ENCODE measurements at places on chromosomes 4 and X.

DNA sequence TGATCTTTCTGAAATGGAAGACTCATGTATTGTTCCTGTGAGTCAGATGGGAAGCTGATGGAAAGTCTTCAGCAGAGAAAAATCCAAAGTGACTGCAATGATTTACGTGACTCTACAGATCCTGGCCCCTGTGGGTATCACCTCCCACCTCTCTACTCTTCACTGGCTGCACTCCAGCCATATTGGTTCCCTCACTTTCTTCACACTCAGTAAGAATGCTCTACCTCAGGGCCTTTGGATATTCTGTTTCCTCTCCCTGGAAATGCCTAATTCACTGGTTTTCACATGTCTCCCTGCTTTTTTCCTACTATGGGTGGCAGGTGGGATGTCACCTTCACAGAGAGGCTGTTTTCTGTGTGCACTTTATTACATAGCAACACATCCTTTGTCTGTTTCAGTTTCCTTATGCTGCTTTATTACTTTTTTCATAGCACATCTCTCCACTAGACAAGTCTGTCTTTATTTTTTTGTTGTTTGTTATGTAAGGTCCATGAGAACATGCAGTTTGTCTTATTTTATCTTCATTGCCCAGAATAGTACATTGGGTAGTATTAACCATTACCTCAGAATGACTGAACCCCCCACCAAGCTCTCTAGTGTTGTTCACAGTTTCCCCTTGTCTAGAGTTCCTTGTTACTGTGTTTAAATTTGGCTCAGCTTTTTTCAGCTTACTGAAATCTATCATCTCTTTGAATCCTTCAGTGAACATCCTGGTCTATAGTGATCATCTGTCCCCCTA lies 57.6 kb upstream of the CLNK start:
- no peak for DNase-seq

DNA sequence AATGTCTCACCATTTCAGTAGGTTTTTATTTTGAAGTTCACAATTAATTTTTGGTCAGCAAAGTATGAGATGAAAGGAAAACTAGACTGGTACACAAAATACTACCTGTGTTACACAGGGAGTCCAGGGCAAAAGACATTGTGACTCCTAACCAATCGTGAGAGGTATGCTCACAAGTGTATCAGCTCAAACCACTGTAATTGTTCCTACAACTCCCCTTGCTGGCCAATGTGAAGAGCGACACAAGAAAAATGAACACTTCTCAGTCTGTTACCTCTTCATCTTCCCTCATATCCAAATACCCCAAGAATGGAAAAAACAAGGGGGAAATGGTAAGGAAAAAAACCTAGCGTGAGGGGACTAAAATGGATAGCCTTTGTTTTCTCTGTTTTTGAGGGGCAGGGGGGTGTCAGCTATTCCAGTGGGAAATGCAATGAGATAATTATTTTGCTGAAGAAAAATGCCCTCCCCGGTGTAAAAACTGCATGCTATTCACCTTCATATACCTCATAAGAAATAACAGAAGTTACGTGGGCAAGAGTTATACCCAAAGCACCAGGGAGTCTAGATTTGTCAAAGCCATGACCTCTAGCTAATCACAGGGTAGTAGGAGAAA lies 30.6 kb upstream of the NSUN7 start:
- no peak for DNase-seq

GRCh38 chr4:3471886-3472285 lies 8.8 kb downstream of the DOK7 start:
- no peak for DNase-seq

GRCh38 chr4:19675172-19675811 lies 576.4 kb upstream of the SLIT2 start:
- DNase-seq: no peak

DNA sequence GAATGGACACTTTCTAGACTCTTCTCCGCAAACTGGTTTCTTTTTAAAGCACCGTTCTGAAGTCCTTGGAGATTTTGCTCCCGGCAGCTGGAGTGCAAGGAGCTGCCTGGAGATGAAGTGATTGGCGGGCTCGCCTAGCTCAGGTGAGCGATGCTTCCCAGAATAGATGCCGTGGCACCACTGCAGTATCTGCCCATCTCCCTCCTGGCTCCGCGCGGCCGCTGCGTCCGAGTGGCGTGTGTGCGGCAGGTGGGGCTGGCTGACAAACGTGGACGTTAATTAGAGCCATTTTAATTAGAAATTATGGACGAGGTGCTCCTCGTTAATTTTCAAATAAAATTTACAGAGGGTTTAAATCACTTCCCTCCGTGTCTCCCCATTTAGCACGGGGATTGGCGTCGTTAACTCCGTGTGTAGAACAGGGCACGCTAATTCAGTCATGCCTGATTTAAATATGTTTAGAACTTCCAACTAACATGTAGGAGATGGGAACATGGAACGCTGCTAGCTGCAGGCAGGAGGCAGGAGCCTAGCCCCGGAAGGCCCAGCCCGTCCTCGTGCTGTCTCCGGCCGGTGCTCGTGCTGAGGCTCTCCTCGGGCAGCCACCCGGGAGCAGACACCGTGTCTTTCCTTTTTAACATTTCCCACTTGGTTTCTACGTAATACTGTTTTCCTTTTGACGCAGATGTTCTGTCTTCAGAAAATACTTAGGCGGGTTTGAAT lies 11.6 kb downstream of the UVSSA start:
- no peak for DNase-seq

DNA sequence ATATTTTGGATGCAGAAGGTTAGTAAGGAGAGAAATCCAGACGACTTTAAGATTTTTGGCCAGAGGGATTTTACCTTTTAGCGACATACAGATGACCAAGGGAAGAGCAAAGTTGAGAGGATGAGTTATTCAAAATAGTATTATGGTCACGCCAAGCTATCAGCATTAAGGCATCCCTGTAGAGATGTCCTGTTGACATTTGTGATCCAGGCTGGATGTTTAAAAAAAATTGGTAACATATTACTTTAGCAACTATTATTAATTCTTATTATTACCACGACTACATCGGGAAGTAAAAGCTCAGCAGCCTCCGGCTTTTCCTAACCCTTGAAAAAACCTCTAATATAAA lies 562 bp upstream of the OSTC start:
- DNase-seq: no peak

DNA sequence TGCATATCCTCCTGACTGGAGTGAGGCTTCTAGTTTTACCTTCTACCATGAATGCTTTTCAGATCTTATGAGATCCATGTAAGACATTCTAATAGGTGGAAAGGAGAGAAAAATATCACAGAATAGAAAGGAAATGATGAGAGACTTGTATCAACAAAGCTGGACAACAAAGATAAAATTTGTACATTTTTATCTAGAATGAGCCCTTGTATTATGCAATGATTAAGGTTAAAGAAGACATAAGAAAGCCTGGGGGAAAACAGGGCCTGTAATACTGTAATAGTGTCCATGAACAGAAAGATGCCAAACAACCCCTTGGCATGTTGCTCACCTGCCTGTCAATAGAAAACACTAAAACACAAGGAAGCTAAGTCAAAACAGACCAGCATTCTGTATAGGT lies 44.2 kb upstream of the SCRG1 start:
- DNase-seq: no peak

DNA sequence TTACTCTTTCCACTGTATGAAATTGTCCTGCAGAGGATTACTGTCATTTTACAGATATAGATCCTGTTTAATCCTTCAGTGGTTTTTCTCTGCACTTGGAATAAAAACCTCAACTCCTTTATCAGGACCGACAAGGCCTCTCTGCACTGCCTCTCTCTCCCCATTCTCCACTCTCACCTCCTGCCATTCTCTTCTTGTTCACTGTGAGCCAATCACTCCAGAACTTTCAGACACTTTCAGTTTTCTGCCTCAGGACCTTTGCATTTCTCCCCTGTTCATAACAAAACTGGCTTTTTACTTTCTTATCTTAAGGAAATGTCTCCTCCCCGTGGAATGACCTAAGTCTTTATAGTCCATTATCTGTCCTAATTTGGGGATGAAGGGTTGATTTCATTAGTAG lies 137.3 kb downstream of the ELOVL6 start:
- DNase-seq: no peak

- no peak for DNase-seq
These were observed 316.3 kb downstream of the DCTD start for GRCh38 chr4:182600856-182601255.

DNA sequence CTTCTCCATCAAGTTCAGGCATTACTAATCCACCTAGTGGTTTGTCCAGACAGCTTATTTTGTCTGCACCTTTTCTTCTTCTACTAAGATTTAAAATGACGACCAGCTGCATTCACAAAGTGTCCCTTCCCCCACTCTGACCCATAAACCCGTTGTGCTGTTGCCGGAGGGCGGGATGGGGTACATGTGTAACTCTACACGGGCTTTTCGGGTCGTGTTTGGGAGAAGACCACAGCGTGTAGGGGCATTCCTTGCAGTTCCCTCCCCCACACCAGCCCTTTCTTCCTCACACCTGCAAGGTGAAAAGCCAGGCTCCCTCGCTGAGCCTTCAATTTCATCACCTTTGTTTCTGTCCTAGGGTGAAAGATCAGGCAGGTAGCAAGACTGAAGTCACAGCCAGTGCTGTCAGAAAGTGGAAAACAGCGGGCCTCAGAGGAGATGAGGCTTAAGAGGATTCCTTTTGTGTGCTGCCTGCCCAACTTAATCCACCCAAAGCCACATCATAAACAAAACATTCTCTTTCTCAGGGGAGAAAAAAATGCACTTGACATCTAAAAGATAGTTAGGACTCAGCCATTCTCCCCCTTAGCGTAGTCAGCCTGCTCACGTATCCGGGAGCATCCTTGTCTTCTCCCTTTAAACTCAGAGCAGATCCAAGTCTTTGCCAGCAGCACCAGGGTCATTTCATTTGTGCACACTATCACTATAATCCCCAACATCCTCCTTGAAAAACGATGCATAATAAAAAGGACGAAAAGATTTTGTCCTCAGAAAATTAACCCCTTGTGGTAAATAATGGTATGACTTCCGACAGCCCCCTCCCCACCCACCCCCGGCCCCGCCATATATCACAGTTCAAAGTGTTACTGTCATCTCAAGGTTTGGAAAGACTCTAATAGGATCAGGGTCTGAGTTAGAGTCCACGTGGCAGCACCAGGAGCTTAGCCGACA lies 599.0 kb downstream of the RAB28 start:
- DNase-seq: no peak

GRCh38 chr4:53649357-53649756 lies 58.1 kb upstream of the LNX1 start:
- DNase-seq: no peak

GRCh38 chr4:160423879-160424451 lies 1321.1 kb downstream of the RAPGEF2 start:
- no peak for DNase-seq

- no peak for DNase-seq
These were observed 204.7 kb upstream of the JADE1 start for GRCh38 chr4:128604840-128605239.

DNA sequence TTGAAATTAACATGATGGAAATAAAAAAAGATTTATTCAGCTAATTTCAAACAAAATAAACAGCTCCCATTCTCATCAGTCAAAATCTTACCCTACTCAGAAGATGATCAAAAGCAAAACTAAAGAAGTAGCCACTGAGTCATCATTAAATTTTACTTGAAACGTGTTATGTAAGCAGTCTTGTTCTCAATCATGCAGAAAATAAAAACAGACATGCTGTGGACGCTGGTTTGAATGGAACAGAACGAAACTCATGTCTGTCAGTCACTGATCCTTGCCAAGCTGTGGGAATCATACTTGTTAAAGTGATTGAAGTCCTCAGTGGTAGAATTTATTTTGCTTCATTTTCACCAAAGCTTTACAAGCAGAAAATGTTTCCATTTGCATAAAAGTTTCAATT lies 77.2 kb upstream of the TLR3 start:
- no peak for DNase-seq

GRCh38 chrX:12421918-12422317 lies 283.6 kb downstream of the FRMPD4 start:
- no peak for DNase-seq
